ENCODE measurements at places on chromosomes 3 and 15.

- no peak for DNase-seq
These were observed 30.1 kb downstream of the GREM1 start for GRCh38 chr15:32747921-32748342.

DNA sequence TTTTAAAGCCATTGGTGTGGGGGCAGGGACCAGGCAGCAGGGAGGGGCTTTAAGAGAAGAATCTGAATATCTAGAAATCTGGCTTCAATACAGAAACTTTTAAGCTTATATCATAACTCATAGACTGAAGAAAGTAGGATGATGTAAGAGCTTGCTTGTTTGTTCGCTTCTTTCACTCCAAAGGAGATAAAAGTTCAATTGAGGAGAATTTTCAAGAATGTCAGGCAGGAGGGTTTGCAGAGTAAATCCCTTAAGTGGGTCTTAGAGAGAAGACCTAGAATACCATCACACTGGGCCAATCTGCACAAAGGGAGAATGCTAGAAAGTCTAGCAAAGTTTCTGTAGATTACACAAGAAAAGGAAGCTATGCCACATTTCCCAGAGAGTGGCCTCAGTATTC is 4.1 kb upstream of the HLTF start:
- DNase-seq, result no peak

DNA sequence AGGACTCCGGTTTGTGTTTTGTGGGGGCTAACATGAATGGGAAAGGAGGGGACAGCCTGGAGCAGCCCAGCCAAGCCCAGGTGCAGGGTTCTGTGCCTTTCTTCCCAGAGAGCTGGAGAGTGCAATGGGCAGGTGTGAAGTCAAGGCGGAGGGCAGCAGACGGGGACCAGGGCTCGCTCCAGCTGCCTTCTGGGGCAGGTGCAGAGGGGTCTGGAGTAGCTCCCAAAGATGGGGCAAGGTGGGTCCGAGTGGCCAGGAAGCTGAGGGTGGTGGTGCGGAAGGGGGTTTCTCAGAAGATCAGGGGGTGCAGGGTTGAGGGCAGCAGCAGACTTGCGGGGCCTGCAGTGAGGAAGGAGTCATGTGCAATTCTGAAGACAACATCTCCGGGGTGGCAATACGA is 158.9 kb downstream of the NSMCE3 start:
- no peak for DNase-seq

DNA sequence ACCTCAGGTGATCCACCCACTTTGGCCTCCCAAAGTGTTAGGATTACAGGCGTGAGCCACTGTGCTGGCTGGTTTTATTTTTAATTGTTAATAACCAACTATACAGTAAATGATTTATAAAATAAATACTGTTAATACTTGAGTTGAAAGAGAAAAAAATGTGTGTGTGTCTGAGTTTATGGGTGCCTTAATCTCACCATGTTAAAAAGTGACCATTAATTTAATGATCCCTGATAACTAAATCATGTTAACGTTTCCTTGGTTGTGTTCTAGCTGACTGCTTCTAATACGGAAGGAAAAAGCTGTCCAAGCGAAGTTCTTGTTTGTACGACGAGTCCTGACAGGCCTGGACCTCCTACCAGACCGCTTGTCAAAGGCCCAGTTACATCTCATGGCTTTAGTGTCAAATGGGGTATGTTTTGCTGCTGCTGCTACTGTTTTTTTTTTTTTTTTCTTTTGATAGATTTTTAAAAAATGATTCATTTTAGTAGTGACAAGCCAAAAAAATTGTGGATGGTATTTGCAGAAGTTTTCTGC is 113.5 kb downstream of the GHSR start:
- DNase-seq, result no peak

DNA sequence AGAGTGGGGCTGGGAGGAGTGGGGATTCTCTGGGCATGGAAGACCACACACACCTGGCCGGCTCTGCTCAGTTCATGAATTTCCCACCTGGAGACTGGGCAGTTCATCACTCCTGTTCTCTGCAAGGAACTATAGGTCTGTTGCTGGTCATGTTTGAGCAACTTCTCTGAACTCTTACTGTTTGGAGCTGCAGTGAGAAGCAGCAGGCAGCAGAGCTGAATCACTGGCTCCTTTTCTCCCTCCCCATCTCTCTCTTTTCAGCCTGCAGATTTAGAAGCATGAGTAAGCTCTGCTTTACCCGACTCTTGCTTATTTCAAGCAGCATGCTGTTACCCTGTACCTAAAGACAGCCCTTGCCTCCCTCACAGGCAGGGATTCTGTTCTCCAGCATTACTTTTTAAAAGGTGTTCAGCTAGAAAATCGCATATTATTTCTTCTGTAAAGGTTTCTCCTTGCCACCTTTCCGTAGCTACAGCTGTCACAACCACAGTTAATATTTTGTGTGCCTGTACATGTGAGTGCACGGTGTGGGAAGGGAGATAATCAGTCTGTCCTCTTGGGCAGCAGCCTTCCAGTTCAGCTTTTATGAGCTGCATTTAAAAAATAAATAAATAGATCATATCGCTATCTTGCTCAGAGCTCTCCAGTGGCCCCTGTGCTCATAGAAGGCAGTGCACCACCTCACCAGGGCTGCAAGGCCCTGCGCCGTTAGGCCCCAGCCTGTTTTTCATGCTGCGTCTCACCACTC is 131.6 kb downstream of the CHCHD6 start:
- DNase-seq, result peak; percentile 27

GRCh38 chr3:4695846-4696245 is 202.7 kb downstream of the ITPR1 start:
- DNase-seq, result no peak

DNA sequence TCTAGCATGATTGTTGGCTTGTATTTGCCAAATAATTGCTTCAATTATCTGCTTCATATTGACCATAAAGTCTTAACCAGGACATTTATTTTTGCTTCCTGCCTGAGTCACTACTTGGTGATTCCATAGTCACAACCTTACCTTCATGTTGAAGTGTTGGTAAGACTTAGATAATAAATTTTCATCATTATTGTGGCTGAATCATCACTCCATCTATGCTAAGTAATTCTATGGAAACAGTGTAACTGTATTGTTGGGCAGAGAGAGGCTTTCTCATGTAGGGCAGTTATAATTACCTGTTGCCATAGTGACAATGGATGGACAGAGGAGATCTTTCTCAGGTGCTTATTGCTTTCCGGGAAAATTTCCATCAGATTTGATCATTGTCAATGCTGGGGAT is 330.7 kb upstream of the LRRC3B start:
- no peak for DNase-seq

GRCh38 chr15:78878356-78878755 is 5.7 kb downstream of the MORF4L1 start:
- no peak for DNase-seq

DNA sequence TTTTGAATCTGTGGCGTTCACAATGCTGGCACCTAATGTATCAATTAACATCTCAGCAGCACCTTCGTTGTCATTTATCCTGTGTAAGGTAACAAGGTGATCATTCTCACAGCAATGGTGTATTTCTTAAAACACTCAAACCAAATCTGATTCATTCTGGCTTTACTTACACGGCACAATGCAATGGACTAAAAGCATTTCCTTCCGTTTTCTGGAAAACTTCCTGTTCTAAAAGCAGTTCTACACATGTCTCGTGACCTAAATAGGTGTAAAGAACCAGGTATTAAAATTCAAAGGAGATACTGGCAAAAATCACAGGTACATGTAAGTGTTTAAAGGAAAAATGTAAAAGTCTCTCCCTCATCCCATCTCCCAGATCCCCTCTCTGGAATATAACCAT is 77.8 kb downstream of the BTD start:
- no peak for DNase-seq
